ENCODE measurements at places on chromosomes 3 and 15.

GRCh38 chr3:58874795-58875194 is 175.0 kb downstream of the CFAP20DC start:
- DNase-seq: no peak

DNA sequence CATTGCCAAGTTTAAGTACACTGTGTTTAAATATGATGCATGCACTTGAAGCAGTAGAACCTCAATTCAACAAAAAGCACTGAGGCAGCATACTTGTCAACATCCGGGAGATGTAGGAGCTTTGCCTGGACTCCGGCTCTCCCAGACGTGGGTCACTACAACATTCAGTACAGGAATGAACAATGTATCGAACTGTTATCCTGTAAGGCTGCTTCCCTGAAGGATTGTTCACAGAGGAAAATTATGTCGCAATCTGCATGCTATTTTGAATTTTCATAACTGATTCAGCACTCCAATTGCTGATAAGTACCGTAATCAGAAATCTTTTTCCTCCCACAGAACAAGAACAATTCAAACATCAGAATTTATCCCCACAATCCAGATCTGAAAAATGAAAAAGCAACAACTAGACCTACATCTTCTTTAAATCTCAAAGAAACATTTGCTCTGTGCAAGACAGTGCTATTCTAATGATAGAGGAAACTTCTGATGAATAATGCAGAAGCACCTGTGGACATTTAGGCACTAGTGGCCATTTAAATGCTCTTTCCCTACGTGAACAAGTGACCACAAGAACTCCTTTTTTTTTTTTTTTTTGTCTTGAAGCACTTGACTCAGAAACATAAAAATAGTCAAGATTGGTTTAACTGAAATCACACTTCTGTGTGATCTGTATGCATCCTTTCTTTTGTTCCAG is 113.4 kb downstream of the PLCH1 start:
- no peak for DNase-seq

DNA sequence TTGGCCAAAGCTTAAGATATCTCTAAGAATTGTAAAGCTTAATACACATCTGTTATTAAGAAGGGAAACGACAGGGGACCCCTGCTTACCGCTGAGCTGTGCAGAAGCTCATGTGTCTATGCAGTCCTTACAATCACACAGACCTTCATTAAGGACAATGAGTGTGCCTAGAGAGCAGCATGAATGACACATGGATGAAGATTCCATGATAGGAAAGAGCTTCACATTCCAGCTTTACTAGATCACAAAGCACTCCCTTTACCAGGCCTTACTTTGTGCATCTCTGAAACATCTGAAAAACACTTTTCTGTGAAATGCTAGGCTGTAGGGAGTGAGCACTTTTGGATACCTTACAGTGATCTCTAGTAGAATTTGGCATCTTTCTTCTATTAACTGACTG is 32.0 kb downstream of the RNF168 start:
- no peak for DNase-seq

GRCh38 chr15:43774062-43774461 is 2.7 kb downstream of the ELL3 start:
- DNase-seq: no peak

DNA sequence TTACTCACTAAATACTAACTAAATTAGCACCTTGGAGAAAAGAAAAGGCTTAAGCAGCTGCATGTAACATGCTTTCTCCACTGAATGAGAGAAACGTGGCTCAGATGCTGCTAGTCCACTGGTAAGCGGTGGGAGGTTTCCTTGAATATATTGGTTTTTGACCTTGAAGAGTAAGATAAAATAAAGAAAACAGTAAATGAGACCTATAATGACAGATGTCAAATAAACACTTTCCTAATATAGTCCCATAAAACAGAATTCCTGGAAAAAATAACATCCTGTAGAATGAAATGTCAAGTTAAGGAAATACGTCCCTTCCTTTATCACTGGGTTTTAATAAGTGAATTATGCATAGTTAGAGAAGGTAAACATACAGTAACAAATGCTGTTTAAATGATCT is 215.0 kb downstream of the DPH6 start:
- no peak for DNase-seq

DNA sequence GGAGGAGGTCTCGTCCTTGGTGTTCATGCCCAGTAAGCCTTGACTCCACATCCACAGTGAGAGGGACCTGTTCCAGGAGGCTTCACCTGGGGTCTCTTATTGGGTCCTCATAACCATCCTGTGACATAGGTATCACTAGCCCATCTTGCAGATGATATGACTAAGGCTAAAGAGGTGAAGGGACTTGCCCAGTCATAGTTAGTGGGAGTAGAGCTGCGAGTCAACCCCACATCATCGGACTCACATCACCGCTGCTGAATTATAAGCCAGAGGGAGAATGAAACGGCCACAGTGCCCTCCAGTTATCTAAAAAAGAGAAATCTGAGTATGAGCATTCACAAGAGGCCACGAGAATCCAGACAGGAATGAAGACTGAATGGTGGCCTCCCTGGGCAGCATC is 66.0 kb downstream of the MESD start:
- no peak for DNase-seq

- DNase-seq: no peak
Observed at GRCh38 chr3:56870436-56870835, 68.7 kb upstream of the ARHGEF3 start.

DNA sequence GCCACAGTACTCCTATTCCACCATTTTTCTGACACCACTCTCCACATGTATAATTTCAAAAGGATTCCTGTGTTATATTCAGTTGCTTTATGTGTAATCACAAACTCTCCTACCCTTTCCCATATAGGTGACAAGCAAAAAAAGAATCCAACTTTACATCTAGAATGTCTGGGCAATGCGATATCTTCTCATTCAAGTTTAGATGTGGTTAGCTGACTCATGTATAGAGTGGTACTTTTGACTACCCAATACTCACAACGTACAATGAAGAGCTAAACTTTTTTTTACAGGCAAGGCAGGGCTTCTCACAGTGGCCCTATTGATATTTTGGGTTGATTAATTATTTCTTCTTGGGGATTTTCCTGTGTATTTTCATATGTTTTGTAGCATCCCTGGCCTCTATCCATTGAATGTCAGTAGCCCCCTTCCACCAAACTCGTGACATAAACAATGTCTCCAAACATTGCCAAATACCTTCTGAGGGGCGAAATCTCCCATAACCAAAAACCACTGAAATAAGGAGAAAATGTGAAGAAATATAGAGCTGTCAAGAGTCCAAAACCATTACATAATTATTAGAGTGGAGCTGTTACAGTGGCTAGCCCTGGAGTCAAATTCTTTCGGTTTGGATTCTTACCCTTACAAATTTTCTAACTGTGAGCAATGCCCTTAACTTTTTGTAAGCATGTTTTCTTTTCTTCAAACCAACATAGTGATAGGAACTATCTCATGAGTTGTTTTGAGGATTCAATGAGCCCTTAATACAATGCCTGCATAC is 342.6 kb downstream of the NSUN3 start:
- no peak for DNase-seq
